ENCODE measurements at places on chromosomes 7 and 10.

DNA sequence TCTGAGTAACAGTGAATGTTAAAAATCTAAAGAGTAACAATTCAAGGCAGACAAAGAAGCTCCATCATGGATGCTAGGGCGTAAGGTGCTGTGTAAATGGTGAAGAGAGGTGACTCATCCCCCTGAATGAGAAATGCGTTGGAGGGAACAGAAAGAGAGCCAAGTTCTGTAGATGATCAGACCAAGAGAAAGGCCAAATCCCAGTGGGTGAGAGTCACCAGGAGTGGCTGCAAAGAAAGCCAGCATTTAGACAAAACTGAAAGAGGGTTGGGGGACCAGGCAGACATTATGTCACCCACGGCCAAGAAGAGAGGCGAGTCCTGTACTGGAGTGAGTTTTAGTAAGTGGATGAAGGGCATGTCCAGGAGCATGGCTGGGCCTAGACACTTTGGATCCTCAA lies 153.1 kb downstream of the TRIL start:
- DNase-seq, result no peak

DNA sequence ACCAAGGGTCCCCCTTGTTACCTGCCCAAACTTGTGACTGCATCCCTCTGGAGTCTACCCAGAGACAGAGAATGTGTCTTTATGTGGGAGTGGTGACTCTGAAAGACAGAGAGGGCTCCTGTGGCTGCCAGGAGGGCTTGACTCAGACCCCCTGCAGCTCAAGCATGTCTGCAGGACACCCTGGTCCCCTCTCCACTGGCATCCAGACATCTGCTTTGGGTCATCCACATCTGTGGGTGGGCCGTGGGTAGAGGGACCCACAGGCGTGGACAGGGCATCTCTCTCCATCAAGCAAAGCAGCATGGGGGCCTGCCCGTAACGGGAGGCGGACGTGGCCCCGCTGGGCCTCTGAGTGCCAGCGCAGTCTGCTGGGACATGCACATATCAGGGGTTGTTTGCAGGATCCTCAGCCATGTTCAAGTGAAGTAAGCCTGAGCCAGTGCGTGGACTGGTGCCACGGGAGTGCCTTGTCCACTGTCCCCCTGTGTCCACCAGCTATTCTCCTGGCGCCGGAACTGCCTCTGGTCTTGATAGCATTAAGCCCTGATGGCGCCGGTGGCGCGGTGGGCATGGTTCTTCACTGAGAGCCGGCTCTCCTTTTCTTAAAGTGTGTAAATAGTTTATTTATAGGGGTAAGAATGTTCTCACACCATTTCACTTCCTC lies 19.4 kb upstream of the SH2D4B start:
- DNase-seq, result no peak

GRCh38 chr10:14587540-14588083 lies 187.1 kb downstream of the FAM107B start:
- DNase-seq, result no peak

DNA sequence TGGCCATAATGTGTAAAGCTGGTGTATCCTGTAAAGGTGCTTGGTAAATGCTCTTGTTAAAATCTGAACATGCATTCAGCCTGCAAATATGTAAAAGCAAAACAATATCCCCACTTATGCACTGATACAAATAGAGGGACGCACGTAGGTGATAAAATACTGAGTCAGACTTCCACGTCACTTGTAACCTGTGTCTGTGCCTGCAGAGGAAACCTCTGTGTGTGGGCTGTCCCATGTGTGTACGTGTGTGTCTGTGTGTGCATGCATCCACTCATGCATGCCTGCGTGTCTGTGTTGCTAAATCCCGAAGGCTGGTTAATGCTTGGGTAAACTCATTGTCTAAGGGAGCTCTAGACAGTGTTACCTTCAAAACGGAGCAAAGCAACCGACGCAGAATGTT lies 68.9 kb downstream of the KLF6 start:
- no peak for DNase-seq

- DNase-seq, result peak; percentile 49
These were observed 746 bp downstream of the CCDC71L start for GRCh38 chr7:106659963-106660861.

DNA sequence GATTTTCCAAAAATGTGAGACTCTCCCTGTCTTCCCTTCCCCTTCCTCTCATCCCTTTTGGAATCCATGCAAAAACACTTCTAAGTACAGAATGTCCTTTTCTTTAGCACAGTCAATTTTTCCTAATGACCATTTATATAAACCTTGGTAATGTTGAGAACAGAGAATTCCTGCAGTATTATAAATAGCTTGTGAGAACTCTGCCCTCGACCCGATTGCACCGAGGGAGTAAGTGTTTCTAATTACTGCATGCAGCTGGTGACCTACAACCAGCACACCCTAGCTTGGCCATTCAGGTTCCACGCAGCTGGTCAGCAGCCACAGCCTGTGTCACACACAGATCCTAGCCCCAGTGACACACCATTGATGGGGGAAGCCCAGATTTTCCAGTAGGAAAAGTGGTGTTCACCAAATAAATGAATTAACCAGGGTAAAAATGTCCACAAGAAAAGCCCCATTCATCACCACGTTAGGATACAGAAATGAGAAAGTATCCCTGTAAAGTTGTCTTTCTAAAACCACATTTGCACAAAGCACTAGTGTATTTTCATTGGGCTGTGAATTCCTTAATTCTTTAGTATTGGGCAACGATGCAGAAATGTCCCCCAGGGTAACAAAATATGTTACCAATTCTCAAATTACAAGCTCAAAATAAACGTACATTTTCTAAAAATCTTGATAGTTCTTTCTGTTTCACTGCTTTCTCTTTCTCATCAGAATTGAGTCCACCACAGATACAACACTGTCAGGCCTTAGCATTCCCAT lies 499.0 kb upstream of the KLF6 start:
- no peak for DNase-seq

DNA sequence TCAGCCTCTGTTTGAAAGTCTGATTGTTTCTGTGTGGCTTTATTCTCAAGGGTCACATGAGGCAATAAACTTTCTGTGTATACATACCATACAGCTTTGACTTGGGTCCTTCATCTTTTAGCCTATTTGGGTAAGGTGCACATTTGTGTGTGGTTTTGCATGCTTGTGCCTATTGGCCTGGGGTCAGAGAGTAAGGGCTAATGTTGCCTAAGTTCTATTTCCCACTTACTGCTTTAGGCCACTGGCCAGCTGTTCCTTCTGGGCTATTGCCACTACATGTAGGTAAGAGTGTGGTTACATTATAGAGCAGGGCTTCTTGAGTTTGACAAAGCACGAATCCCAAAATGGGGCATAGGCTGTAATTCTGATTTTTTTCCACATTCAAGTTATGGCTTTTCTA lies 21.8 kb downstream of the BBIP1 start:
- no peak for DNase-seq

DNA sequence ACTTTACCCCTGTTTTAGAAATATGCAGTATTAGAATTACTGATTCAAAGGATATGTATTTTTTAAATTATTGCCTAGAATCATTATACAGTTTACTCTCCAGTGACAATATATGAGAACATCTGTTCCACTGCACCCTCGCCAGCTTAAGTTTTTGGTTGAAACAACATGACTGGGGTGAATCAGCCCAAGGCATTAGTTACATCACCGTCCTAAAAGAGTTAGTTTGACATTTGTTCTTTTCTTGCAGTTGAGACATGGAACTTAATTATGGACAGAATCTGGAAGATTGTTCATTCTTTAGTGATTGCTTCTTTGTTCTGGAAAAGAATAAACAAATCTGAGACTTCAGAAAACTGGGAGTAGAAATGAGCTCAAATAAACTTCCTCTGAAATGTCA lies 167.3 kb upstream of the DKK1 start:
- no peak for DNase-seq

DNA sequence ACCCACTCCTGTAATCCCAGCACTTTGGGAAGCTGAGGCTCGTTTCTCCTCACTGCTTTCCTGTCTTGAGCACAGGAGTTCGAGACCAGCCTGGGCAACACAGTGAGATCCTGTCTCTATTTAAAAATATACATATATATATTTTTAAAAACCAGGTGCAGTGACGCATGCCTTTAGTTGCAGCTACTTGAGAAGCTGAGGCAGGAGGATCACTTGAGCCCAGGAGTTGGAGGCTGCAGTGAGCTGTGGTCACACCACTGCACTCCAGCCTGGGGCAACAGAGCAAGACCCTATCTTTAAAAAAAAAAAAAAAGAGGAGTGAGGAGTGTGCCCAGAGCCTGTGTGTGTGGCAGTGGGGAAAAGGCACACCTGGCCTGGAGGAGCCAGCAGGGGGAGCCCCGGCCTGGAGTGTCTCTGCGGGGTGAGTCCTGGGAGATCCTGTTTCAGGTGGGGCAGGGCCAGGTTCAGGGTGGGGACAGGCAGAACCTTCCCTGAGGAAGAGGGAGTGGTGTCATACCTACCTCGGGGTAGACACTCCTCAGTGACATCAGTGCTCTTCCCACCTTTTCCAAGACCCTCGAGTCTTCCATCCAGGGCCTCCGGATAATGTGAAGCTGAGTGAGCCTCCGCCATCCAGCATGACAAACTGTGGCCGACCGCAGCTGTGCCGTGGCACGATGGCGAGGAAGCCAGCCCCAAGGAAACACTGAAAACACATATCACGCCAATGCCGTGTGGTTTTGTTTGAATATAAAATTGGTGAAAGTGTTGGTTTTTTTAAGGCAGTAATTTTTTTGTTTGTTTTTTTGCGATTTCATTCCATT lies 9.0 kb upstream of the ARPC1B start:
- DNase-seq, result no peak

GRCh38 chr10:43264965-43265798 lies 1.7 kb downstream of the RASGEF1A start:
- DNase-seq, result no peak

- no peak for DNase-seq
These were observed 85.3 kb downstream of the CUL1 start for GRCh38 chr7:148783801-148784527.

GRCh38 chr7:23544913-23545354 lies 13.2 kb upstream of the TRA2A start:
- DNase-seq, result no peak

DNA sequence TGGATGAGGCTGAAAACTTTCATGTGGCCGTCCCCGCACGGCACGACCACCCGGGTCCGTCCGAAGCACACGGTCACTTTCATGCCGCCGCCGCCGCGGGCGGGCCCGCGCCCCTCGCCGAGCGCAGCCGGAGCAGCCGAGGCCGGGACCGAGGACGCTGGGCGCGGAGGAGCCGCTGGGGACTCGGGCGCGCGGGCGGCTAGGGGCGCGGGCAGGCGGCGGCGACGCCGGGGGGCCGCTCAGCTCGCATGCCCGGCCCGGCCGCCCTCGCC lies 247 bp downstream of the PARD3 start:
- DNase-seq, result no peak

DNA sequence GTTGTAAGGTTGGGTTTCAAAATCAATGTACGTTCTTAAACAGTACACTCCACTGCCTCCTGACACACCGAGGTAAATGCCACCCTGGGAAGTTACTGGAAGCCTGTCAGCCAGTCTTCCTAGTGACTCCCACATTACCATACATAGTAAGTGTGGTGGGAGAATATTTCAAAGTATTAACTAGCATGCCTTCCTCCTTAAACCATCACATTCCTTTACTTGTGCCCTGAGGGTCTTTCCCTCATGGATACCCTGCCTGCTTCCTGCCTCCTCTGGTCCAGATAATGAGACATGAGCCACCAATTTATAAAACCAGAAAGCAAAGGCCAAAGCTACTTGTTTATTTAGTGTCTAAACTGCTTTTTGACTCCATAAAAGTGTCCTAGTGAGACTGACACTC lies 23.3 kb upstream of the SORCS3 start:
- no peak for DNase-seq

Measured in stimulated activated CD8-positive, alpha-beta memory T cell treated with anti-CD3 and anti-CD28 coated beads, Interleukin-7, amount 100 ng/mL, for 24 hours (primary cell).